ENCODE measurements at places on chromosomes 12 and 14.
A peak's percentile ranks its signal among the peaks of the same experiment; 100 is the strongest.

DNA sequence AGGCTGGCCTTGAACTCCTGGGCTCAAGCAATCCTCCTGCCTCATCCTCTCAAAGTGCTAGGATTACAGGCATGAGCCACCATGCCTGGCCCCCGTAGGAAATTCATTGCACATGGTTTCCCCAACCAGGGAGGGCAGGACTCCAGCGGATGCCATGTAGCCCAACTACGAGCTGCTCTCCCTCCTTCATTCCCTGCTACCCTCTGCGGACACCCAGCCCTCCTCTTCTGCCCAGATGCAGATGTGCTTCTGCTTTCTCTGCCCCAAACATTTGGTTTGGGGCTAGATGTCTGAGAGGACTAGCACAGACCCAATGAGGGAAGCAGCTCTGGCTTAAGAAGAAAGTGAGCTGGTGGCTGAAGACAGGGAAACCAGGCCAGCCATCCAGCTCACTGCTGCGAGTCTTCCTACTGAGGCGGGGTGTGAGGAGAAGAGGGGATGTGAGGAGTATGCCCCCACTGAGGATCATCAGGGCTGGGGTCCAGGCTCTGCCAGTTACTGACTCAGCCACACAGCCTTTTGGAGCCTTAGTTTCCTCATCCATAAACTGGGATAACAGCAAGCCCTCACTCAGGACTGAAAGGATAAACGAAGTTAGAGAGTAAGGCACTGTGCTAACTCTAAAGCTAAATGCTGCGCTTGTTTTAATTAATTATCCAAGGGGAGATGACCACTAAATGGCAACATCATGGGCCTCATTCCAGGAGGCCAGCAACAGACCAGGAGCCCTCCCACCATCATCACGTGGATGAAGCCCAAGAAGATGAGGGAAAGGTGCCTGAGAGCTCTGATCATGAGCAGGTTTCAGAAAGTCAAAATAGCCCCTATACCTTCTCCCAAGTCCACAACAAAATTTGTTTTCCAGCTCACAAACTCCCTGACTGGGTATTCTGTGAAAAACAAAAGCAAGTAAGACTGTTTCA lies 10.9 kb downstream of the CTDSP2 start:
- no peak for DNase-seq

- no peak for DNase-seq
Measured at GRCh38 chr14:89198544-89199329, 218.3 kb downstream of the FOXN3 start.

- DNase-seq: peak; percentile 12
Measured at GRCh38 chr12:79737875-79738718, 47.3 kb upstream of the PAWR start.

- peak; percentile 99 for DNase-seq
Measured at GRCh38 chr14:101947904-101948665, 16.3 kb upstream of the DYNC1H1 start.

DNA sequence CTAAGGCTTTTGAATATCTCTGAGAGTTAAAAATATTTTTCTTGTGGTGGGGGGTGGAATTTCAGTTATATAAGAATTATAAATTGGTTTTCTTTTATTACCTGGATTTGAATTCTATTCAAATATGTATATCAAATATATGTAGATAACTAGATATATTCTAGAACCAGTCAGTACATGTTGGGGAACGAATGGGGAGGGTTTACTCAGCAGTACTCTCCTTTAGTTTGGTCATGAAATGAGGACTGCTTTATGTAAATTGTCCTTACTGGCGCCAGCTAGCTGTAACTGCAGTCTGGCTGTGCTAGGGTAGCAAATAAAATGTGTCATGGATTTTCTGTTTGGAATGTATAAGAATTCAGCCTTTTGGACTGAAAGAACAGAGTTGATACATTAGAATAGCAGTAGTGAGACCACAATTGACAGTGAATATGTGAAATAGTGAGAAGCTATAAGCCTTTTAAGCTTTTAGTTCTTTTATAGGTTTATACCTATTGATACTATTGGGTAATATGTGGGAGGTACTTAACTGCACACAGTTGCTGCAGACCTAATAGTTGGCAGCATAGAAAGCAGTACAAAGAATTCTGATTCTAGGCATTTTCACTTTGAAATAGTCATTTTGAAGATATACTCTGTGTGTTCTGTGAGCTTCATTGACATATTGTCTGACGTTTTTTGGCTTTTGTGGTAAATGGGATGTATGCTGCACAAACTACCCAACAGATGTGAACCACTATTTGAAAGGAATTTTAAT lies 29.0 kb downstream of the ATF7IP start:
- peak; percentile 53 for DNase-seq

- DNase-seq: peak; percentile 54
Measured at GRCh38 chr12:94795520-94795919, 145.2 kb upstream of the TMCC3 start.

- no peak for DNase-seq
Measured at GRCh38 chr12:116650585-116651087, 87.2 kb downstream of the SPRING1 start.

GRCh38 chr12:11907625-11908024 lies 163.1 kb upstream of the BCL2L14 start:
- no peak for DNase-seq

- DNase-seq: no peak
Measured at GRCh38 chr12:115438314-115438713, 754.3 kb upstream of the TBX3 start.

DNA sequence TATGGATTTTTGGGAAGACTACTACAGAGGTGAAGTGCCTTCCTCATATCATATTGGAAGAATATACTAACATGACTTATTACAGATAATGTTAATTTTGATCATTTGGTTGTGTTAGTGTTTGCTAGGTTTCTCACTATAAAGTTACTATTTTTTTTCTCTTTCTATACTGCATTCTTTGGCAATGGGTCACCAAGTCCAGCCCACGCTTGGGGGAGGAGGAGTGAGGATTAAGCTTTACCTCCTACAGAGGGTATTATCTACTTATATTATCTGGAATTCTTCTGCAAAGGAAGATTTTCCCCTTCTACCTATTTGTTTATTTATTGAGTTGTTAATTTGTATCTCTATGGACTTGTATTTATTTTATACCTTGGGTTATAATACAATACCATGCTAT lies 31.5 kb downstream of the SCN8A start:
- peak; percentile 36 for DNase-seq

GRCh38 chr12:87981495-87981894 lies 47.7 kb downstream of the C12orf50 start:
- DNase-seq: no peak

DNA sequence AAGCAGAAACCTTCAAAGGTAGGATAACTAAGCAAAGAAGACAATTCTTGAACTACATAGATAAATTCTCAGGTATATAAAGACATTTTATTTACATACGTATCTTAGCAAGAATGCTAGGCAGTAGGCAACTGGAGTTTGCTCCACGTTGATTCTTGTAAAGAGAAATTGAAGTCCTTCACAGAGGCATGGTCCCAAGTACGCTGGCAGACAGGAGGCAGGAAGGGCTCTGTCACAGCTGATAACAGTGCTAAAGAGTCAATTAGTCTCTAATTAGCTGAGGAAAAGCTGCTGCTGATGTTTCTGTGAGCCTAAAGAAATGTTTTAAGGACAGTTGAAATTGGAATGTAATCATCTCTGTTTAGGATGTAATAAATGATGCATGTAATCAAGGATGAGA lies 146.8 kb downstream of the METTL25 start:
- DNase-seq: no peak

DNA sequence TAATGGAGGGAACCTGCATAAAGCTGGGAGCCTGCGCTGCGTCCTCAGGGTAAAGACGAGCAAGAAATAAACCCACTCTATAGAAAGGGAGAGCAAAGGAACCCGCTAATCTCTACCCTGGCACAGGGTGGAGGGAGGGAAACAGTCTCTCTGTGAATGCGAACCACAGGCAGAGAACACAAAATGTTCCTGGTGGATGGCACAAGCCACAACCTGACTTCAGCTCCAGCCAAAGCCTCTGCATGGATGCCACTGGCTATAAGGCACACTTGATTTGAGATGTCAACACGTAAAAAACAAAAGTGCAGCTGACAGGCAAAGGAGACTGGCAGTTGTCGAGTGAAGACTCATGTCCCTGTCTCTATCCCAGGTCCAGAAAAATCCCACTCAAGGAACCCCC lies 32.4 kb downstream of the CHGA start:
- no peak for DNase-seq

Data from hepatic stellate cell (primary cell).